ENCODE measurements at places on chromosomes 13 and 19.

DNA sequence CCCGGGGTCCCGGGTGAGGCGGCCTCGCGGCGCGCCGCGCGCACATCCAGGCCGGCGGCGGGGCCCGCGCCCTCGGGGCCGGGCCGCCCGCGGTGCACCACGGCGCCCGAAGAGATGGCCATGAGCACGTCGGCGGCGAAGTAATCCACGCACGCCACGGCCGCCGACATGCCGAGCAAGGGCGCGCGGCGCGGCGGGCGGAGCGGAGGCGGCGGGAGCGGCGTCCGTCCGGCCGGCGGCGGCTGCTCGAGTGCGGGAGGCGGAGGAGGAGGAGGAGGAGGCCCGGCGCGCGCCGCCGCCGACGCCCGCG is at the start of gene KLF16:
TSS of gene KLF16 (minus strand) at position 252 of the 310 bp plus-strand sequence. CDS start at position 170, 82 bp downstream.
- no peak for DNase-seq

DNA sequence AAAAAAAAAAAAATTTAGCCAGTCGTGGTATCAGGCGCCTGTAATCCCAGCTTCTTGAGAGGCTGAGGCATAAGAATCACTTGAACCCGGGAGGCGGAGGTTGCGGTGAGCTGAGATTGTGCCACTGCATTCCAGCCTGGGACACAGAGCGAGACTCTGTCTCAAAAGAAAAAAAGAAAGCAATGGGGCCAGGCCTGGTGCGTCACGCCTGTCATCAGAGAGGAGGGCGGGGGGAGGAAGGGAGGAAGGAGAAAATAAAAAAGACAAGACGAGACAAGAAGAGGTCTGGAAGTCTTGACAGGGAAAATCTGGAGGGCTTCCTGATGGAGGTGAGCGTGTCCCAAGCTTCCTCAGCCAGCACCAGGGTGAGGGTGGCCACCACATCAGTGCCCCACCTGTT is 54.9 kb upstream of the PTPRS start:
- no peak for DNase-seq

DNA sequence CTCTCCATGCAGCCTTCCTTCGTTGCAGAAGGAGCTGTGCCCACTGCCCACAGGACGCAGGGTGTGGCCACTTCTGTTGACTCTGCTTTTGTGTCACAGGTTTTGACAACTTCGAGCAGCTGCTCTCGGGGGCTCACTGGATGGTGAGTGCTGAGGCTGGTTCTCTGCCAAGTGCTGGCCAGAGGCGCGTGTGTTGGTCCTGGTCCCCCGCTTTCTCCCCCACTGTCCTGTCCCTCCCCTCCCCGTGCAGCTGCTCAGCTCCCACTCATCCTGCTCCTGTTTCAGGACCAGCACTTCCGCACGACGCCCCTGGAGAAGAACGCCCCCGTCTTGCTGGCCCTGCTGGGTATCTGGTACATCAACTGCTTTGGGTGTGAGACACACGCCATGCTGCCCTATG is 10.6 kb upstream of the PDCD2L start:
- no peak for DNase-seq

- DNase-seq = no peak
Observed at GRCh38 chr19:56720281-56720680, 48.7 kb upstream of the ZNF835 start.

DNA sequence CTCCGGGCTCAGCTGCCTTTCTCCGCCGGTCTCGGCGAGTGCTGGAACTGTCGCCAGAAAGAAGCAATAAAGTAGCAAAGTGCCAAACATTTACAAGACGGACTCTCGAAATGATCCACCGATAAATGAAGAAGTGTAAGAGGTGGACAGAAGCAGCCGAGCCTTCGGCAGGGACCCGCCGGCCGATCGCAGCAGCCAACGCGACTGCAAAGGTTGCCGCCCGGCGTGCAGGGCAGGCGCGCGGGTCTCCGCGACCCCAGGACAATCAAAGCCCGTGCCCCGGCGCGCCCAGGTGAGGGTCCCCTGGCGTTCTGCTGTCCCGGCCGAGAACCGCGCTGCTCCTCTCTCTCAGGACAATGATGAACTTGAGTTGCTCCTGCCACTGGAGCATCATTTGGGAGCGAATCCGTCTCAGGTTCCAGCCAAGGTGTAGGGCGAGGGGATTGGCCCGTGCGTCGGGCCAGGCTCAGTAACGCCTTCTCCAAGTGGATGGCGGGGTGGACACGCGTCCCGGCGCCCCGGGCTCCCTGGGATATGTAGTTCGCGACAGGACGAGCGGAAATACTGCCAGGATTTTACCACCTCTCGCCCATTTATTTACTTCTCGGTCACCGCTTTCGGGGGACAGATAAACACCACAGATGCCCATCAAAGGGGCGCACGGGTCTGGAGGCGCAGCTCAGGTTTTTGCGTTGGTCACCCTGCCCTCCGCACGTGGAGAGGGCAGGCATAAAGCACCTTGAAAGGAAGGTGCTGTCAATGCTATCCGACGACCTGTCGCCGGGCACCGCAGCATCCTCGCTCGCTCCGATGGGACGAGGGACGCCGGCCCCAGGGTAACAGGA is at the start of the genes BIVM and POGLUT2:
TSS of gene BIVM (plus strand) at position 539 of the 845 bp plus-strand sequence. CDS start 8,149 bp downstream, outside the sequence.
TSS of gene POGLUT2 (minus strand) at position 396 of the 845 bp plus-strand sequence. CDS start at position 90, 306 bp downstream.
- DNase-seq = peak; percentile 87

- no peak for DNase-seq
Observed at GRCh38 chr19:20325151-20325550, 158.1 kb downstream of the ZNF486 start.
